ENCODE measurements at places on chromosomes 5 and 9. TPM values are rescaled to one million over a fixed set of nuclear protein-coding genes. Genes with fewer than 3 reads are reported as not detected.

DNA sequence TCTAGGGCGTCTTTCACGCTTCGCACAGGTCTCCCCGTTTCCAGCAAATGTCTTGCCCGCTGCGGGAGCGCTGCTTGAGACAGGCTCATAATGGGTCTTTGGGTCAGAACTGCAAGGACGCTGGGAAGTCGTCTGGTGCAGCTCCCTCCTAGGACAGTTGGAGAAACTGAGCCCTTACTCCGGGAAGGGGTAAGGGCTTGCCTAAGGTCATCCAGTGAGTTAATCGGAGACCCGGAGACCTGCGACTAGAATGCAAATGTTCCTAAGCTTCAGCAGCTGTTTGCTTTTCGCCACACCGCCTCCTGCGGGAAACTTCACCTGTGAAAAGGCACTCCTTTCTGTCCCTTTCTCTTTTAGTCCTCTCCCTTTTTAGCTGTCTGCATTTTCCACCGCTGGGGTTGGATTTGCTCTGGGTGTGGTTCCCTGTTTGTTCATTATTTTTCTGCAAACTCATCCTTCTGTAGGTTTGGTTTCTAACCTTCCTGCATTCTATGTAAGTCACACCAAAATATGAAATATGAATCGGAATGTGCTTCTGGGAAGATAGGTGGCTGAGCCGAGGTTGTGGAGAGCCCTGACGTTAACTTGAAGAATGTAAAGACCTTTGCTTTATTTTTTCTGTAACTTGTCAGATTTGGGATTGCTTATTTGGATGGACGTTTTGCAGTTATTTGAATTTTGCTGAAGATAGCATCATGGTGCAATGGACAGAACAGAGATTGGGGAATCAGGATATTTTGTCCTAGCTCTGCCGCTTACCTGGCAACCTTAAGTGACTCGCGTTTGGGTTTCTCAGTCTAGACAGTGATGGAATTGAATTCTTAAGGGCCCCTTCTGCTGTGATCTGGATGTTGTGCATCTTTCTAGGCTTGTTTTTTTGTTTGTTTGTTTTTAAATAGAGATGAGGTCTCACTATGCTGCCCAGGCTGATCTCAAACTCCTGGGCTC lies 909 bp downstream of the SLC36A1 start:
- peak overlapping the region; percentile 87 for H3K27ac ChIP-seq
- peak overlapping the region; percentile 93 for H3K4me3 ChIP-seq
- peak; percentile 17 for DNase-seq
- peaks cover 10% of the 10 kb centered on the region for H3K27me3 ChIP-seq
- peaks cover 26% of the 10 kb centered on the region for H3K4me1 ChIP-seq

- no peak overlapping the region for H3K27ac ChIP-seq
- no peak overlapping the region for H3K4me3 ChIP-seq
- H3K4me1 ChIP-seq: peaks cover 3% of the 10 kb centered on the region
- DNase-seq: no peak
- peaks cover 7% of the 10 kb centered on the region for H3K27me3 ChIP-seq
Observed at GRCh38 chr5:10552183-10553143, 11.4 kb upstream of the ANKRD33B start.

- no peak overlapping the region for H3K4me3 ChIP-seq
- no peak overlapping the region for H3K27ac ChIP-seq
- H3K36me3 ChIP-seq: no peaks in the 10 kb centered on the region
- no peaks in the 10 kb centered on the region for H3K27me3 ChIP-seq
- no peaks in the 10 kb centered on the region for H3K4me1 ChIP-seq
- DNase-seq: no peak
Observed at GRCh38 chr9:110133608-110134210, 74.2 kb downstream of the C9orf152 start.

DNA sequence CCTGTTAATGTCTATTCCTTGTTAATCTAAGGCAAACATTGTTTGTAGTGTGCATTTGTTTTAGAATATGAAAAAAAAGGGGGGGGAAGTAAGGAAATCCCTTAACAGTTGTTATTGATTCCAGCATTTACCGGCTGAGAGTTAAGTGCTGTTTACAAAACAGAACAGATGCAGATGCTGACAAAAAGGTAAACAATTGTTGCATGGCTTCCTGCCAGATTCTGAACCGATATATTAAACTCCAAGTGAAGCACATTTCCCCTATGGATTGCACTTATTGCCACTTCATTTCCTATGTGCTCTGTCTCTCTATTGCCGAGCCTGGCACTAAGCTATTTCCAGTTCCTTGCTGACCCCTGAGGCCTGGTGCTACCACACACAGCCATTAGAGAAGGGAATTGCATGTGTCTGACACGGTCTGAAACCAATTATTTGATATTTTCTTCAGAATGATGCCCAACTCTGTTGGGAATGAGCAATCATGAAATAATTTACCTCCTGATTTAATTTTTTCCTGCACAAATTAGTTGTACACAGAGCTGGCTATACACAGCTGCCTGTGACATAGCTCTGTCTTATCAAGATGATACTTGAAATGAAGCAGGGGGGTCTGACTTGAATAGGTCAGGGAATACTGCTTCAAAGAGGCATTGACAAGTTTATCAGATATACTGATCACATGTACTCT lies 109.8 kb downstream of the KIAA0825 start:
- no peaks in the 10 kb centered on the region for H3K27me3 ChIP-seq
- no peak for DNase-seq
- H3K36me3 ChIP-seq: no peaks in the 10 kb centered on the region

DNA sequence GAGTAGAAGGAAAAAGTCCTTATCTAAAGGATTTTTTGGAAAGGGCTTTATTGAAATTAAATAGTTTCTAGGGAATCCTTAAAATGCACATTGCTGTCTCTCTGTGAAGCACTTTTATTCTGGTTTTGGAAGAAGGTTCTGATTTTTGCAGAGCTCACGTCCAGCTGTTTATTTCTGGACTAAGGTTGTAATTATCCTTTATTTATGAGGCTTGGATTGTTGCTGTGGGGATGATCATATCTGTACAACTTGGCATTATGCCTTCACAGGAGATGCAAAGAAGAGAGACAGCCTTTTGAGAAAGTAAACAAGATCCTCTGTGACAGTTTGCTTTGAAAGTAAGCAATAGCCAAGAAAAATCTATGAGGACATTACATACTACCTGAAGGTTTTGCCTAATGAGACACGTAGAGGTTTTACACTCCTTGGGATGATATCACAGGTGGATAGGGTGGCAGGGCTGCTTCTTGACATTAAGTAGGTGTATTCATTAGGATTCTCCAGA lies 14.6 kb downstream of the SMARCA2 start:
- peak overlapping the region; percentile 11 for H3K27ac ChIP-seq
- H3K27me3 ChIP-seq: no peaks in the 10 kb centered on the region
- no peak overlapping the region for H3K4me3 ChIP-seq
- DNase-seq: no peak
- H3K36me3 ChIP-seq: peaks cover 34% of the 10 kb centered on the region

DNA sequence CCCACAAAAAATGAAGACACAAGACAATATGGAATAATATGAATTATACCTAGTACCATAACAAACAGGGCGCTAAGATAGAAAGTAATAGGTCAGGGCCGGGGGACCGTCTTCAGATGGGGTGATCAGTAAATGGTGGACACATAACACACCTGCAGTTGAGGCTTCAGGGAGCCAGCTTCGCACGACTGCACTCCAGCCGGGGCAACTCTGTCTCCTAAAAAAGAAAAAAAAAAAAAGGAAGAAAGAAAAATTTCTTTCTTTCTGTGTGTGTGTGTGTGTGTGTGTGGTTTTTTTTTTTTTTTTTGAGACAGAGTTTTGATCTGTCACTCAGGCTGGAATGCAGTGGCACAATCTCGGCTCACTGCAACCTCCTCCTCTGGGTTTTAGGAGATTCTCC lies 75.0 kb upstream of the HSPA9 start:
- H3K4me3 ChIP-seq: no peak overlapping the region
- DNase-seq: no peak
- no peaks in the 10 kb centered on the region for H3K36me3 ChIP-seq
- H3K27ac ChIP-seq: no peak overlapping the region

- no peaks in the 10 kb centered on the region for H3K4me1 ChIP-seq
- H3K36me3 ChIP-seq: no peaks in the 10 kb centered on the region
- no peak overlapping the region for H3K27ac ChIP-seq
- H3K4me3 ChIP-seq: no peak overlapping the region
- H3K27me3 ChIP-seq: no peaks in the 10 kb centered on the region
- DNase-seq: no peak
Observed at GRCh38 chr5:167696558-167697314, 594.7 kb upstream of the WWC1 start.

GRCh38 chr9:127955294-127956015 lies 17.8 kb upstream of the DPM2 start:
- peak overlapping the region; percentile 46 for H3K4me3 ChIP-seq
- H3K27me3 ChIP-seq: no peaks in the 10 kb centered on the region
- peaks cover 80% of the 10 kb centered on the region for H3K4me1 ChIP-seq
- peaks cover 23% of the 10 kb centered on the region for H3K36me3 ChIP-seq

DNA sequence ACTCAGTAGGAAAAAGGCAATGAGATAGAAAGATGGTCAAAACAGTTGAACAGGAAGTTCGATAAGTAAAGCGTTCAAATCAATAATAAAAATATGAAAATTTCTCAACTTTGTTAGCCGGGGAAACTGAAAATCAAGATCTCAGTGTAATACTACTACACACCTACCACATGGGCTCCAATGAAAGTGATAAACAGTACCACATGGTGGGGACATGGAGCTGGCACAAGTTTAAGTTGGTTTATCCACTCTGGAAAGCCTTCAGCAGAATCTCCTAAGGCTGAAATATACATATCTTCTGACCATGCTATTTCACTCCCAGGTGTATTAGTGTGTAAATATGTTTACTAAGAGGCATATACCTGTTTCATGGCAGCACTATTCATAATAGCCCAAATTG lies 126.8 kb downstream of the NXNL2 start:
- peaks cover 3% of the 10 kb centered on the region for H3K27me3 ChIP-seq
- H3K4me1 ChIP-seq: no peaks in the 10 kb centered on the region
- H3K27ac ChIP-seq: no peak overlapping the region
- no peak for DNase-seq

Gene NPR3
- 0.16 TPM for total RNA-seq

Measured in activated CD8-positive, alpha-beta T cell treated with anti-CD3 and anti-CD28 coated beads for 36 hours (primary cell).